Activated CD8-positive, alpha-beta T cell treated with anti-CD3 and anti-CD28 coated beads, Interleukin-2, amount 10 ng/mL, durations not matched to agents 7 days and 5 days (primary cell): ENCODE measurements at places on chromosomes 6 and 20.

DNA sequence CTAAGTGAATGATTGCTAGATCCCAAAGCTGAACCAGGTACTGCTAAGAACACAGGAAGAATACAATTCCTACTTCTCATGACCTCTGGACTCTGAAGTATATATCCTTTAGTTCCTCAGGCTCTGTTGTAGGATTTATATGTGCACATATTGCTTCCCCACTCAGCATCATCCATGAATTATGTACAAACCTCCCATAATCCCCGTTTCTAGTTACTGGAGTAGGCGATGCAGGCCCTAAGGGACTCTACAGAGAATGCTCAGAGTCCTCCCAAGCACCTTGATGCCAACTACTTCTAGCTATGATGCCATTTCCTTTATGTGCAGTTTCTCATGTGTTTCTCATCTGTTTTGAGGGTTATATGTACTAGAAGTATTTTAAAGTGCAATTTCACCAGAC is 154.9 kb upstream of the EPHA7 start:
- no peaks in the 10 kb centered on the region for H3K36me3 ChIP-seq
- no peak for DNase-seq
- H3K4me1 ChIP-seq: no peaks in the 10 kb centered on the region
- H3K27ac ChIP-seq: no peak overlapping the region

GRCh38 chr6:45714741-45715507 is 300.7 kb downstream of the CLIC5 start:
- no peaks in the 10 kb centered on the region for H3K36me3 ChIP-seq
- DNase-seq: peak; percentile 68
- H3K27ac ChIP-seq: no peak overlapping the region
- H3K4me1 ChIP-seq: peaks cover 42% of the 10 kb centered on the region
- no peak overlapping the region for H3K4me3 ChIP-seq
- no peaks in the 10 kb centered on the region for H3K27me3 ChIP-seq

DNA sequence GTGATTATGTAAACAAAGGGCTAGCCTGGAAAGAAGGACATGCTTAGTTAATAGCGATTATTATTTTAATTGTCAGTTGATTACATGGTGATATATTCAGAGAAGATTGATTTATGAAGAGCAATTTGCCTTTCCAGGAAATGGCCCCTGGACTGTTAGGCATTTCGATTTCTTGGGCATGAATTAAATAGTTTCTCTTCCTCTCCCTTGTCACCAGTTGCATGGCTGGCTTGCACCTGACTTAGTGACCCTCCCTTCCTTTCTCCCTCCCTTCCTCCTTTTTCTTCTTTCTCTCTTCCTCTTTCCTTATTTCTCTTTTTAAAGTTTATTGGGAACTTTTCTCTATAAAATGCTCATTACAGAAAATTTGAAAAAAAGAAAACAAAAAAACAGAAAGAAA is 235.4 kb downstream of the CDC5L start:
- peaks cover 2% of the 10 kb centered on the region for H3K27me3 ChIP-seq
- no peak overlapping the region for H3K4me3 ChIP-seq
- no peak overlapping the region for H3K27ac ChIP-seq
- peaks cover 4% of the 10 kb centered on the region for H3K4me1 ChIP-seq

DNA sequence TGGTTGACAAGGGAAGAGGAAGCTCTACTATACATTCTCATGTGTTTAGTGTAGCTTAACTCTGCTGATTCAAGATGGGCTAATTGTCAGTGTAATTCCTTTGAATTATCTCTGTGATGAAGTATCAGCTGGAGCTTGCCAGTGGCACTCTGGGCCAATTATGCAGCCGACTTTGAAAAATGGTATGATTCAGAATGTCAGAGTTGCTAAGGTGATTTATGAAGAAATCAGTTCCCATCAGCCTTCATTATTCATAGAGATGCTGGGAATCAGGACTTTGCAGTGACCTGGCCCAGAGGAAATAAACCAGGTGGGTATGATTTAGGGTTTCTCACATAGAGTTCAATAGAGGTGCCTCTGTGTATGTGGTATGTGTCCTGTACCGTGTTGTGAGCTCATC is 33.4 kb downstream of the KCNS1 start:
- no peak overlapping the region for H3K4me3 ChIP-seq
- peaks cover 17% of the 10 kb centered on the region for H3K4me1 ChIP-seq
- no peaks in the 10 kb centered on the region for H3K27me3 ChIP-seq
- H3K27ac ChIP-seq: no peak overlapping the region
- H3K36me3 ChIP-seq: peaks cover 68% of the 10 kb centered on the region
- no peak for DNase-seq

DNA sequence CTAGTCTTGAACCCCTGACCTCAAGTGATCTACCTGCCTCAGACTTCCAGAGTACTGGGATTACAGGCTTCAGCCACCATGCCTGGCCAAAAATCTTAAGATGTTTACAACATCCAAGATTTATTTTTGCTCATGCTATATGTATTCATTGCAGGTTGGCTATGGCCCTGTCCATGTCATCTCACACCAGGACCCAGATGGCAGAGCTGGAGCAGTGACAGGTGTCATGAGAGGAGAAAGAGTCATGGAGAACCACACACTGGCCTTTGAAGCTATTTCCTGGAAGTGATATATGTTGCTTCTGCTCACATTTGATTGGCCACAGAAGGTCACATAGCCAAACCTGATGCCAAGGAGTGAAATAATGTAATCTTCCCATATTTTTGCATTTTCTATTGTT is 13.8 kb upstream of the DDR1 start:
- peaks cover 22% of the 10 kb centered on the region for H3K4me1 ChIP-seq
- H3K27me3 ChIP-seq: no peaks in the 10 kb centered on the region
- no peak overlapping the region for H3K4me3 ChIP-seq
- peak overlapping the region; percentile 75 for H3K27ac ChIP-seq

- H3K27me3 ChIP-seq: no peaks in the 10 kb centered on the region
- no peak for DNase-seq
- no peak overlapping the region for H3K4me3 ChIP-seq
- H3K36me3 ChIP-seq: peaks cover 19% of the 10 kb centered on the region
- H3K4me1 ChIP-seq: peaks cover 28% of the 10 kb centered on the region
Observed at GRCh38 chr6:108581237-108581931, 20.7 kb downstream of the FOXO3 start.

- H3K36me3 ChIP-seq: peaks cover 6% of the 10 kb centered on the region
- no peak for DNase-seq
- H3K4me3 ChIP-seq: no peak overlapping the region
- H3K27ac ChIP-seq: no peak overlapping the region
- H3K4me1 ChIP-seq: peaks cover 12% of the 10 kb centered on the region
Observed at GRCh38 chr6:16787128-16787682, 25.9 kb upstream of the ATXN1 start.

DNA sequence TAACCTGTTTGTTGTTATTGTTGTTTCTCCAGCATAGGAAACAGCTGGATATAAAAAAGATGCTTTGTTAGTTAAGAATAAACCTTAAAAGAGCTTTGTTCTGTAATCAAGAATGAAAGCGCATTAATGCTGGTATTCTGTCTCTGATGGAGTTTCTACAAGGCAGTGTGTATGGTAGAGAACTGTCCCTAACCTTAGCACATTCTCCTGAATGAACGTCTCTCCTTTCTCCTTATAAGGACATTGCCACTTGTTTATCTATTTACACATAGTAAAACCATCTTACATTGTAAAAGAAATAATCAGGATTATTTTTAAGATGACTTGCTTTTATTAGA is 33.8 kb upstream of the LCA5 start:
- no peak overlapping the region for H3K27ac ChIP-seq
- no peak for DNase-seq
- H3K4me3 ChIP-seq: no peak overlapping the region

- H3K27me3 ChIP-seq: no peaks in the 10 kb centered on the region
- H3K36me3 ChIP-seq: no peaks in the 10 kb centered on the region
- no peaks in the 10 kb centered on the region for H3K4me1 ChIP-seq
- no peak for DNase-seq
- no peak overlapping the region for H3K4me3 ChIP-seq
Observed at GRCh38 chr6:95545226-95545625, 32.1 kb upstream of the MANEA start.

GRCh38 chr20:7924692-7925091 is 15.6 kb downstream of the HAO1 start:
- no peak for DNase-seq
- H3K27me3 ChIP-seq: no peaks in the 10 kb centered on the region
- no peaks in the 10 kb centered on the region for H3K4me1 ChIP-seq
- H3K4me3 ChIP-seq: no peak overlapping the region
- no peaks in the 10 kb centered on the region for H3K36me3 ChIP-seq
- H3K27ac ChIP-seq: no peak overlapping the region

GRCh38 chr6:26493258-26493657 is 6.8 kb upstream of the BTN1A1 start:
- H3K4me1 ChIP-seq: peaks cover 21% of the 10 kb centered on the region
- H3K4me3 ChIP-seq: no peak overlapping the region
- DNase-seq: no peak
- no peaks in the 10 kb centered on the region for H3K36me3 ChIP-seq
- no peak overlapping the region for H3K27ac ChIP-seq

DNA sequence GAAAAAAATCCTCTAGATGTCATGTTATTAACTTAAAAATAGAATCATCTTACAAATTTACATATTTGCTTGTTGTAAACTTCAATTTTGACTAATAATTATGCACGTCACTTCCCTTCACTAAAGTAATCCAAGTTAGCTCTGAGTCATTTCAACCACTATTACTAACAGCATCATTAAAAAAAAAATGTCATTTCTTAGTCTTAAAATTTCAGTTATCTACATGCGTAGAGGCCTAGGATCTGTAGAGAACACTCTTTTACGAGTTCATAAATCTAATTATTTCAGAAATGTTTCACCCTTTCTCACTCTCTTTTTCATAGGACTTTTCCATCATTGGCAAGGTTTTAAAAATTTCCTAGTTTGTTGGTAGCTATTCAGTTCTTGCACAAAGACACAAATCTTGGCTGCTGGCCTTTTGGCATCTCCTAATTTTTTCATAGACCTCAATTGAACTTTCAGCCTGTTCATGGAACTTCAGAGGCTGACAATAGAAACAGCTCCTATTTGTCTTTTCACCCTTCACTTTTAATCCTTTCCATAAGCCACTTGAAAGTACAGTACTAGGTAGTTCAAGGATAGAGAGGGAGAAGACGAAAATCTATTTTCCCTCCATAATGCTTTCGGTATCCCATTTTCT is 61.5 kb downstream of the OGFRL1 start:
- H3K36me3 ChIP-seq: no peaks in the 10 kb centered on the region
- H3K27me3 ChIP-seq: peaks cover 13% of the 10 kb centered on the region
- no peak overlapping the region for H3K27ac ChIP-seq
- DNase-seq: no peak
- no peak overlapping the region for H3K4me3 ChIP-seq
- H3K4me1 ChIP-seq: no peaks in the 10 kb centered on the region

- peaks cover 84% of the 10 kb centered on the region for H3K36me3 ChIP-seq
- H3K4me1 ChIP-seq: peaks cover 76% of the 10 kb centered on the region
- no peak overlapping the region for H3K4me3 ChIP-seq
- no peak for DNase-seq
- no peak overlapping the region for H3K27ac ChIP-seq
Observed at GRCh38 chr6:127811900-127812570, 88.8 kb downstream of the THEMIS start.

- no peak overlapping the region for H3K4me3 ChIP-seq
- no peak overlapping the region for H3K27ac ChIP-seq
- H3K27me3 ChIP-seq: no peaks in the 10 kb centered on the region
Observed at GRCh38 chr20:16599257-16599656, 26.0 kb upstream of the KIF16B start.

GRCh38 chr20:59351157-59352040 is 51.0 kb downstream of the EDN3 start:
- no peak overlapping the region for H3K4me3 ChIP-seq
- no peaks in the 10 kb centered on the region for H3K36me3 ChIP-seq
- DNase-seq: no peak
- no peak overlapping the region for H3K27ac ChIP-seq

DNA sequence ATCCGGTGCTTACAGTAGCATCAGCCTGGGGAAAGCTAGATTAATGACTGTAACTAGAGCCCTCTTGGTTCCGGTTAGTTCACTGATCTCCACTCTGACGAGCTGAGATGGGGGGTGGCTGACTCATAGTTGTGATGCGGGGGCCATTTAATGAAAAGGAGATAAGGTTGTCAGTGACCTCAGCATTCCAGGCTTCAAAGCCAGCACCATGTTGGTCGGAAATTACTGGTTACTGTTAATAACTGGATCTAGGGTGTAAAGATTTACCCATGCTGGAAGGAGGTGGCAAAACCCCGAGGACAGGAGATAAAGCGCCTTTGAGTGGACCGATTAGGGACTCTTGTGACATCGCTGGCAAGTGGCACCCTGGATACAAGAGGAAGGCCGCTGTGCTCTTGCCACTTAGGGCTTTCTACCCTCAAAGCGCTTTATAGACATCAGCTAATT is 21.1 kb downstream of the FOXC1 start:
- H3K27me3 ChIP-seq: peaks cover 33% of the 10 kb centered on the region
- H3K27ac ChIP-seq: no peak overlapping the region
- H3K4me1 ChIP-seq: no peaks in the 10 kb centered on the region
- H3K4me3 ChIP-seq: no peak overlapping the region
- H3K36me3 ChIP-seq: no peaks in the 10 kb centered on the region

GRCh38 chr6:109445382-109445781 is 4.9 kb downstream of the SMPD2 start:
- no peak overlapping the region for H3K4me3 ChIP-seq
- no peaks in the 10 kb centered on the region for H3K27me3 ChIP-seq
- DNase-seq: no peak
- peaks cover 58% of the 10 kb centered on the region for H3K4me1 ChIP-seq

GRCh38 chr6:69162811-69163210 is 527.7 kb downstream of the ADGRB3 start:
- H3K4me1 ChIP-seq: no peaks in the 10 kb centered on the region
- H3K27me3 ChIP-seq: no peaks in the 10 kb centered on the region
- H3K27ac ChIP-seq: no peak overlapping the region
- no peaks in the 10 kb centered on the region for H3K36me3 ChIP-seq
- H3K4me3 ChIP-seq: no peak overlapping the region

GRCh38 chr6:163264662-163265035 is 149.9 kb upstream of the QKI start:
- H3K27me3 ChIP-seq: peaks cover 5% of the 10 kb centered on the region
- H3K4me1 ChIP-seq: peaks cover 9% of the 10 kb centered on the region
- no peak overlapping the region for H3K27ac ChIP-seq
- no peak overlapping the region for H3K4me3 ChIP-seq
- no peaks in the 10 kb centered on the region for H3K36me3 ChIP-seq

- peaks cover 2% of the 10 kb centered on the region for H3K27me3 ChIP-seq
- peak overlapping the region; percentile 58 for H3K4me3 ChIP-seq
- peak; percentile 61 for DNase-seq
- peaks cover 18% of the 10 kb centered on the region for H3K4me1 ChIP-seq
- H3K36me3 ChIP-seq: no peaks in the 10 kb centered on the region
- H3K27ac ChIP-seq: peak overlapping the region; percentile 74
Observed at GRCh38 chr6:30990422-30991086, 7.0 kb downstream of the MUC21 start.
